ENCODE measurements at places on chromosomes 12 and 14.

GRCh38 chr14:73236157-73236556, 1.1 kb upstream of the PAPLN start:
- DNase-seq: no peak

- DNase-seq: no peak
These were observed 12.3 kb downstream of the BTBD7 start for GRCh38 chr14:93320489-93320888.

GRCh38 chr14:28142400-28143015, 624.1 kb upstream of the FOXG1 start:
- no peak for DNase-seq

GRCh38 chr14:88013750-88014349, 8.9 kb downstream of the GPR65 start:
- DNase-seq: no peak

- no peak for DNase-seq
These were observed 9.0 kb upstream of the BDKRB1 start for GRCh38 chr14:96247031-96247430.
